Hepatocyte (in vitro differentiated cells): ENCODE measurements at places on chromosomes 16 and 17. TPM values are rescaled to one million over a fixed set of nuclear protein-coding genes. Genes with fewer than 3 reads are reported as not detected.

DNA sequence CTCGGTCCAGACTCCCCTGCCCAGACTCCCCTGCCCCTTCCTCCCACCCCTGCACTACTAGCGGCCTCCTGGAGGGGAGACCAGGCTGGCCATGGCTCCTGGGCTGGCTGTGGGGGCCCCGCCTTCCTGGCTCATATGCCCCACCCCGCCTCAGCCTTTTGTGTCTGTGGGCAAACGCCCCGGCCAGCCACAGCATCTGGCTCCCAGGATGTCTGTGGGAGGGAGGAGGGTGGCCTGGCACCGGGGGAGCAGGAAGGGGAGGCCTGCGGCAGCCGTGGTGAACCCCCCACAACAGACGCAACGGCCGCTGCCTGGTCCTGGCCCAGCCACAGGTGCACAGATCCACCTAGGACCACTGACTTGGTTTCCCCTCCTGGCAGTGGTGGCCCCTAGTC is 32.9 kb downstream of the BAHCC1 start:
- no peak for DNase-seq

GRCh38 chr17:57566721-57567120 is 178.4 kb downstream of the CCDC182 start:
- no peak for DNase-seq

GRCh38 chr17:70055000-70055399 is 20.0 kb upstream of the KCNJ16 start:
- DNase-seq = peak; percentile 27

PDP2 gene
- 3.5 and 5.2 TPM in 2 replicates for polyA plus RNA-seq

DNA sequence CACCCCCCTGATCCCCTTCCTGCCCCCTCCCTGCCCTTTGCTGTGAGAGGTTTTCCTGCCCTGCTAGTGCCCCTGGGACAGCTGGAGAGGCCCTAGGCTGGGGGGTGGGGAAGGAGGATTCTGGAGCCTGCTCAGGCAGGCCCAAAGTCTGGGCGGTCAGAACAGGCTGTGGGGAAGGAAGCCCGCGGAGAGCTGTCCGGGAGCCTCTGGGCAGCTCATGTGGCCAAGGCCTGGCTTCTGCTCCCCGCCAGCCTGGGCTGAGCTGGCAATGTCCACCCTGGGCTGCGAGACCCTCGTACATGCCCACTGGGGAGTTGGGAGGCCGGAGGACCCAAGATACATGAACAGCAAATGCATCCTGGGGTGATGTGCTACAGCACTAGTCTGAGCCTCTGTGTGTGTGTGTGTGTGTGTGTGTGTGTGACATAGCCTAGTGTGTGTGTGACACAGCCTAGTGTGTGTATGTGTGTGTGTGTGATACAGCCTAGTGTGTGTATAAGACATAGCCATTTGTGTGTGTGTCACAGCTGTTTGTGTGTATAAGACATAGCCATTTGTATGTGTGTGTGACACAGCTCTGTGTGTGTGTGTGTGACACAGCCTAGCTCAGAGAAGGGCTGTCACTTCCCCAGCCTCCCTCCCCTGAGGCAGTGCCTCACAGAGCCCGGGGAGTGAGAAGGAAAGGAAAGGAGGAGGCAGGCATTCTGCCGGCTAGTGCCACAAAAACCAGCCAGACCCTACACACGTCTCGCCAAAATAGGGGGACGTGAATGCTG is 201.4 kb upstream of the CIBAR2 start:
- DNase-seq = no peak

CD300A gene
- polyA plus RNA-seq = 0.22 and 0.47 TPM in 2 replicates

- DNase-seq = no peak
These were observed 4.2 kb upstream of the SBK1 start for GRCh38 chr16:28288114-28288513.

GRCh38 chr17:51154176-51154575 is 817 bp downstream of the NME1 start:
- no peak for DNase-seq

DNA sequence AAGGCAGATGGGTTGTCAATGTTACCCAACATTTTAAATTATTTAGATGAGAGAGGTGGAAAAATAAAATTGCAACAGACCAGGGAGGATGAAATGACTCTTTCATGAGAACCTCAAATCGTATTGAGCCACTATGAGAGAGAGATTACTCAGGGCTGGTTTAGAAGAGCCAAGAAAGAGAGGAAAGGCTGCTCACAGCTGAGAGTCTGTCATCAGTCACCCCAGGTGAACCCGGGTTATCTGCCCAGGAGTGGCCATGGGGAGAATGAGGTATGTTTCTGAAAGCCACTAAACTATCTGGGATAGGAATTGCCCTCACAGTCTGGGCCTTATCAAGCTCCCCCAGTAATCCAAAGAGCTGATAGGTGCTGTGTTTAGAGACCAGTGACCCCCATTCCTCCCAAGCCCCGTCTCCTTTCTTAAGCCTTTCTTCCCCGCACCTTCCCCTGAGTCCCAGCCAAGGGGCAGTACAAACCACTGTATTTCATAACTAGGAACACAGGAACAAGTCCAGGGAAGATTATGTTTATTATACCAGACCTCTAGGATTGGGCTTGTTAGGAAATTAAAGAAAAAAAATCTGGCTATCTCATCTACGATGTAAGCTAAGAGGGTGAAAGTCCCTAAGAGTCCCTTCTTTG is 158.9 kb upstream of the NOL11 start:
- peak; percentile 23 for DNase-seq

ZPBP2 gene
- not detected in 2 replicates for polyA plus RNA-seq

DNA sequence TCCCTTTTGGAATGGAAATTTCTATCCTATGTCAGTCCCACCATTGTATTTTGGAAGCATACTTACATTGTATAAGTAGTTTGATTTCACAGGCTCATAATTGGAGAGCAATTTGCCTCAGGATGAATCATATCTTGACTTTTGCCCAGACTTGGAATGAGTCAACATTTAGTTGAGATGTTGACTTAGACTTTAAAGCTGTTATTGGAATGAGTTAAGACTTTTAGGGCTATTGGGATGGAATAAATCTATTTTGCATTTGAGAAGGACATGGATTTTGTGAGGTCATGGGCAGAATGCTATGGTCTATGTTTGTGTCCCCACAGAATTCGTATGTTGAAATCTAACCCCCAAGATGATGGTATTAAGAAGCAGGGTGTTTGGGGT is 12.2 kb upstream of the ZNF594 start:
- DNase-seq = no peak
